ENCODE measurements at places on chromosomes 6 and 20.

DNA sequence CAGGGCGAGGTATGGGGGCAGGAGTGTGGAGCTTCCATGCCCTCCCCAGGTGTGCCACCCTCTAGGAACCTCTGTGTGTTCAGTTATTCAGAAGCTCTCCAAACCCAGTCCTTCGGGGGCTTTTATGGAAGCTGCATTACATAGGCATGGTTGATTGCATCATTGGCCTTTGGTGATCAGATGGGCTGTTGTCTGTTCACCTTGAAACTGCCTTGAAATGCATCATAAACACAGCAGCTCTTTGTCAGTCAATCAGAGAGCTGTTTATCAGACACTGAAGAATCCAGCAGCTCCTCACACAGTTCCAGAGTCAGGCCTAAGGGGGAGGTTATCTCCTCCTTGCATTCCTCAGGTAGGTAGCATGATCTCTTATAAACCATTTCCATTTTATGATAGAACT, 62.4 kb downstream of the E2F3 start:
- DNase-seq, result no peak

GRCh38 chr6:21870076-21870730, 276.7 kb downstream of the SOX4 start:
- no peak for DNase-seq

DNA sequence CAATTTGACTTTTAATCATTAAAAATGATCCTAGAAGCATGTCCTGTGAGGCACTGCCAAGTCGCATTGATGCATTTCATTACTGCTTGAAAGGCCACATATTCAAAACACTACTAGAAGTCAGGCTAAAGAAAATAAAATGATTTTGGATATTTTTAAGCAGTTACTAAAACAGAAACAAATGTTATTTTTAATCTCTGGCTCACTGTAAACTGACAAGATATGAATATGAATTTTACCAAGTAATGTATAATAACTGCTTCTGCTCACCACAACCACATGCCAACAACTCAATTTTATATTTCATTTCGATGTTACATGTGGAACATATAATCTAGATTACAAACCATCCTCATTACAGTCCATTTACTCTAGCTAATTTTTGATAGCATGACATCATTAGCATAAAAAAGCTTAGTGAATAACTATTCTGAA, 90.6 kb downstream of the ATXN1 start:
- no peak for DNase-seq

DNA sequence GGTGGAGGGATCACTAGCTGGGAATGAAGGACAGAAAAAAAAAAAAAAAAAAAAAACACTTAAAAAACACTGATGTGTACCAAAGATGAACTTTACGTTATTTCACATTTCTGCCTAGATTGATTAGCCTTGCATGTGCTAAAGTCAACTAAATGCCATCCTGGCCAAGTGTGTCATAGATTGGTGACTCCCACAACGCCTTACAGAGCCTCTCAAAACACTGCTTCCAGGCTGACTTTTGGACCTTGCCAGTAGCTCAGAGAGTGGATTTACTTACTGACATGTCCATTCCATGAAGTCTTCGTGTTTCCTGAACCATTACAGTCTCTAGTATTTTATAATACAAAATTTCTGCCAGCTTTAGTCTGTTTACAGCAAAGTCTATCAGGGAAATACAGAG, 40.5 kb downstream of the RBL1 start:
- no peak for DNase-seq

GRCh38 chr6:32852844-32853540, 512 bp downstream of the TAP1 start:
- no peak for DNase-seq

DNA sequence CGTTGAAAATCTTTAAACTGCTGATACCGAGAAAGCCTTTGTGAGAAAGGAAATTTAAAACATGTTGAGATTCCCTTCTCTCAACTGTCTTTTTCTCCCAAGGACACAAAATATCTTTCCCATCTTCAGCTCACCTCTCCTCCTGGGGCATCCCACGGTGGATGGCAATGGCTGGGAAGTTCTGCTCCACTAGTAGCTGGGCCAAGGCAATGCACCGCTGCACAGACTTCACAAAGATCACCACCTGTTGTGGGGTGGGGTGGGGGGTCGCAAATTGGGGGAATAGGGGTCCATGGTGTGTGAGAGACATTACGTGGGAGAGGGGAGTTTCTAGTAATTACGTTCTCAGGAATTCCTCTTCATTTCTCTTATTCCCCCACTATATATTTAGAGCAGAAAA, 2.4 kb downstream of the MCCD1 start:
- DNase-seq, result no peak

DNA sequence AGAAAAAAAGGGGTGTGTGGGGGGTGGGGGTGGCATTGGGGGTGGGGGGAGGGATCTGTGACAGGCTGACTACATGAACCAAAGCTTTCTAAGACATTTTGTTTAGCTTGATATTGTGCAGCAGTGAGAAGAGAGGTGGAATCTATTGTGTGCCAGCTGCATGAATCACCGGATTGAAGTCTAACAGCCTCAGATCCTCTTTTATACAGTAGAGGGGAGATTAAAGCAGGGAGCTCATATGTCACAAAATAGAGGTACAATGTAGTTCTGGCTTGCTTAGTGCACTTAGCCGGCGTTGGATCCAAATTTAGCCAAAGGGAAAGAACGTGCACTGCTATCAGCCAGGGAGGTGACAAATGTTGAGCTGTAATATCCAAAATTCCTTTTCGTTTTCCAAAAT, 404.2 kb upstream of the CITED2 start:
- no peak for DNase-seq

DNA sequence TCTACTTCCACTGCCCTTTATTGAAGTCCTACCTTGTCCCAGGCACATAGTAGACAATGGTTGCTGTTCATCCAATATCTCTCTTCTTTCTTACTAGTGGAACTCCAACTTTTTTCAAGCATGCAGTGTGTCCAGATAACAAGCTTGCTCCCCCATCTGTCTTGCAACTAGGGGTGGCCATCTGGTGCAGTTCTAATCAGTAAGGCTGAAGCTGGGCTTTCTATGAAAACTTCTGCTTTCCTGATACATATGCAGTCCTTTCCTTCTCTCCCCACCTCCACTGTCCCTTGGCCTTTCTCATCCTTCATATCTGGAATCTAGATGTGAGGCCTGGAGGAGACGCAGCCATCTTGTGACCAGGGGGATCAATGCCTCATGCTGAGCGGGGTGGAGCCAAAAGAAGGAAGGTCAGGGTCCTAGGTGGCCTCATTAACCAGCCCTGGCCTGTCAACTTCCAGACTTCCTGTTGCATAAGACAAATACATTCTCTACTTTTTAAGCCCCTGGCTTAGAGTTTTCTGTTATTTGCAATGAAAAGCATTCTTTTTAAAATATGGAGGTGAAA, 59.6 kb upstream of the ZFP64 start:
- no peak for DNase-seq

DNA sequence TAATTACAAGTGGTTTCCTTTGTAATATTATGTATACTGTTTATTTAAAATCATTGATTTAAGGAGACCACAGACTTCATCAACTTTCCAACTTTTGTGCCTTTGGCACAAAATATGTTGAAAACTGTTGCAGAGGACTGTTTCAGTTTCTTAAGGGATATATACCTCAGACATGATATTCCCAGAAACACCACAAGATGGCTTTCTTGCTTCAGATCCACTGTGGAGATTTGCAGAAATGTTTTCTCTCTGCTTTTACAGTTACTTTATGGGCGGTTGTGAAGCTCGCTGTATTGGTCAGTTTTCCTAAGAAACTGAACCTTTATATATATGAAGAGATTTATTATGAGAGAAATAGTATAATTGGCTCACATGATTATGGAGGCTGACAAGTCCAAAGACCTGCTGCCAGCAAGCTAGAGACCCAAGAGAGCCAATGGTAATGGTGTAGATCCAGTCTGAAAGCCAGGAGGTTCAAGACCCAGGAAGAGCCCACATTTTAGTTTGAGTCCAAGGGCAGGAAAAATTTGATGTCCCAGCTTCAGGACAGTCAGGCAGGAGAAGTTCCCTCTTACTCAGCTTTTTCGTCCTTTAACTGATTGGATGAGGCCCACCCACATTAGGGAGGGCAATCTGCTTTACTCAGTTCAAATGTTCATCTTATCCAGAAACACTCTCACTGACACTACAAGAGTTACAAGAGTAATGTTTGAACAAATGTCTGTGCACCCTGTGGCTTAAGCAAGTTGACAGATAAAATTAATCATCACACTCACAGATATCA, 12.8 kb downstream of the ME1 start:
- no peak for DNase-seq

DNA sequence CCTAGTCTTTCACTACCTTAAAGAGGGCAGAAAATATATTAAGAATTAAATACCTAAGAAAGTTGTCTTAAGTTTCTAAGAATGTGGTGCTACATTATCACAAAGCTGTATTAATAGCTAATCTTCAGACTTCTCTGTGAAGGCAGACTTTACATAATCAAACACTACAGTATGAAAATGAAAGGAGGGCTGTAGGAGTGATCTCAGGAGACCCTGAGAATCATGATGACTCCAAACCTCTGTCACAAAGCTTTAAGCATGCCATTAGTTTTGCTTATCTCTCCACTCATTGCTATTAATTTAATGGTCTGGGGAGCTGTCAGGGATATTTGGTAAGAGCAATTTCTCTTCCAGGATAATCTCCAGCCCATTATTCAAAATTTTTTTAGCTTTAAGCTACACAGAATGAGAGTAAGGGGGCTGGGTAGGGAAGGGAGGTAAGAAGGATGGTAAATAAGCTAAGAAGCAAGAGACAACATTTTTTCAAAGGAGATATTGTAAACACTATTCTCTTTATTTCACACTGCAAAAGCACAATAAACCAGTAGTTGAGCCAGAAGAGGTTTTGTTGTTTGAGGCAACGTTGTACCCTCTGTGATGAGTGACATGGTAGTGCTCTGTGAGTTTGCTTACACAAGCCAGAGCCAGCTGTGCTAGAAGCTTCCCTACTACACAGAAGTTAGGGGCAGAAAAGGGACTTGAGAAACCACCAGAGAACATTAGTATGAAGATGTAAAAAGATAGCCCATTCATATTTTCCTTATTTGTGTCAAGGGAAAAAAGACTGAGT, 258.8 kb downstream of the GMDS start:
- DNase-seq, result no peak

DNA sequence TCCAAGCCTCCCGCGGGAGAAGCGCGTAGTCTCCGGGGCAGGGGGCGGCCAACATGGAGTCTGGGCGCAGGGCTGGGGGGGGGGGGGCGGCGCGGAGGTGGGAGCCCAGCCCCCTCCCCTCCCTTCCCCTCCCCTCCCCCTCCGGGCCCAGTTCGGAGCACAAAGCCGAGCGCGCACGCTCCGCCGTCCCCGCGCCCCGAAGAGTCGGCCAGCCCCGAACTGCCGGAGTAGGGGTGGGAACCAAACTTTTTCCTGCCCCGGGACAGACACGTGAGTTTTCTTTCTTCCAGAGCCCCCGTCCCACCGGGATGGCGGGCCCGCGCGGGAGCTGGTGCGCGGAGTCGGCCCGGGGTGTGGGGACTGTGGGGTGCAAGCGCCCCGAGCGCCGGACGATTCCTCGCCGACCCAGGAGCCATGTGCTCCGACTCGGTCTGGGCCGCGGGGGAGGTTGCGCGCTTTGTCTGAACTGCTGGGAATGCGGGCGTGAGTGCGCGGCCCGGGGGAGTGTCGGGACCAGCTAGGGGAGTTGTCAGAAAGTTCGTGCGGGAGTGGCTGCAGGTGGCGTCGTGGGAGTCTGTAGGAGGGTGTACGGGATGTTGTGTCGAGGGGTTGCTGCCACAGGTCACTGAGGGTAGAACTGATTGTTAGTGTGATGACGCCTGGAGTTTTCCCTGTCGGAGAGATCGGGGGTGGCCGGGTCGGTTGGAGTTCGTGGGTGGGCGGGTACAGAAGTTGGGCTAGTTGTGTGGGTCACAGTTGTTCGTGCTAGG, 1.2 kb downstream of the TGIF2 start:
- DNase-seq, result no peak

- DNase-seq, result no peak
Observed at GRCh38 chr20:36572701-36573102, 695 bp upstream of the TGIF2 start.

- DNase-seq, result no peak
Observed at GRCh38 chr6:144580771-144581170, 295.6 kb downstream of the UTRN start.

GRCh38 chr6:116633685-116634084, 17.4 kb downstream of the RSPH4A start:
- DNase-seq, result no peak

- DNase-seq, result no peak
Observed at GRCh38 chr6:15522026-15522425, 140.8 kb downstream of the DTNBP1 start.

- no peak for DNase-seq
Observed at GRCh38 chr6:109874621-109875020, 103.5 kb upstream of the GPR6 start.

DNA sequence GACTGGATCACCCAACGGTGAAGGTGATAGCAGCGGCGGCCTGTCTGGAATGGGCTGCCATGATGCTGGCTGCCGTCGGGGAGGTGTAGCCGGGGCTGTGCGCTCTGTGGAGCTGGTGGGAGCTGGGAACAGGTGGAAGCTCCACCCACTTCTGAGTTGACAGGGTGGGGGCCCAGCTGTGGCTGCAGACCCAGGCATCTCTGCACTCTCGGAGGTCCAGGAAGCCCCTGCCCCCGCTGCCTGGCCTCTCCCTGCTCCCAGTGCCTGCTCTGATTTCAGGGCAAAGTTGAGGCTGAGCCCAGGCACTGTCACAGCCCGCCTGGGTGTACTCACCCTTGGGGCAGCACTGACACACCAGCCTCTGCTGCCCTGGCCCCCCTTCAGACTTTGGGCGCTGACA, 18.1 kb upstream of the CHRNA4 start:
- no peak for DNase-seq

GRCh38 chr6:187210-187861, 105.0 kb upstream of the DUSP22 start:
- DNase-seq, result no peak

DNA sequence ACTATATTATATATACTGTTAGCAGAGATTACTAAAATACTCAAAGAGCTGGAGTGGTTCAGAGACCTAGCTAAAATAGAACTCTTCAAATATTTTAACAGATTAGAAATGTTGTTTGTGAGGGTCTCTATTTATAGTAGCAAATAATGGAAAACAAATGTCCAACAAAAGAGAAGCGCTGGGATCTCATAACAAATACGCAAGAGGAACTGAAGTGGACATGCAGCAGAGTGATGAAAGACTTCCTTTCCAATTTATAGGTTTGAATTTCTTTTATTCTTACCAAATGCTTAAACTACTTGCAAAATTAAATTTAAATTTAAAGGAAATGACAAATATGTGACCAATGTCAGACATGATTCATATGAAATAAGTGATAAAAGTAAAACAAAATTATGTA, 49.9 kb downstream of the PIGU start:
- DNase-seq, result no peak

- no peak for DNase-seq
Observed at GRCh38 chr6:25165177-25165576, 114.0 kb upstream of the CARMIL1 start.

GRCh38 chr6:128259029-128259724, 261.2 kb downstream of the PTPRK start:
- no peak for DNase-seq
